ENCODE measurements at places on chromosomes 5 and 9.

- no peak for DNase-seq
Observed at GRCh38 chr5:68227532-68228160, 12.1 kb downstream of the PIK3R1 start.

- peak; percentile 85 for DNase-seq
Observed at GRCh38 chr5:159098603-159099436, 896 bp downstream of the EBF1 start.

GRCh38 chr9:131701789-131702337, 38.0 kb downstream of the RAPGEF1 start:
- no peak for DNase-seq

DNA sequence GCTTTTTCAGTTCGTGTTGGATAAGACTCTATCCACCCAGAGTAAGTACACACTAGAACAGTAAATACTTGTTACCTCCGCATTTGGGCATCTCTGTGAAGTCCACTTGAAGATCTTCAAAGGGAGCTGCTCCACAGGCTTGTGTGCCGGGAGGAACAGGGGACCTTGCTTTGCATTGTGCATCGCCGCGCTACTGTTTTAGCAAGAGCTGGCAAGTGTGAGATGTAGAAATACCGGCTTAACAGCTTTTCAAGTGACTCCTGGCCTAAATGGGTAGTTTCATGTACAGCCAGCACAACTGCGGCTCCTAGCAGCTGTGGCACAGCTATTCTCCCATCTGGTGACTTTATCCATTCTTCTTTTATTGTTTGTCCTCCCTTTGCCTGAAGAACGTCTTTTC, 8.4 kb upstream of the ZNF354C start:
- no peak for DNase-seq

DNA sequence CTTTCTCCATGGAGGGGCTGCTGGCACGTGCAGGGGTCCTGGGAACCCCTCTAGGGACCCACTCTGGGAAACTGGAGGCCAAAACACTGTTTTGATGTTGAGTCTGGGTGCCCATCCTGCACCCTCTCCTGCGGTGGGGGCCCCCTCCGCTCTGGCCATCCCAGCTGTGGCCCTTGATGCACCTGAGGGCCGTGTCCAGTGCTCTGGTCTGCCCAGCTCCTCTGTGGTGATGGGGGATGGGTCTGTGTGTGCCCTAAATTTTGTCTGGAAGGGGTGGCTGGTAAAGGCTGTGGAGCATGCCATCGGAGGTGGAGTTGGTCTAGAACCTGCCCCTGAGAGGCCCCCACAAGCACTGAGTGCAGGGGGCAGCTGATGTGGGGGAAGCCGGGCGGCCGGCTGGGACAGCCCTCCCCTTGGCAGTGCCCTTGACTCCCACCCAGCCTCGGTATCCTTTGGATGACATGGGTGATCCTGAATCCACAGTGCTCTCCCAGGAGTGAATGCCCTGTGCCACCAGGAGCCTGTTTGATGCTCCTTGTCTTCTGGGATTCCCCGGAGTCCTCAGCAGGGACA, 26.3 kb downstream of the AHRR start:
- DNase-seq, result no peak

DNA sequence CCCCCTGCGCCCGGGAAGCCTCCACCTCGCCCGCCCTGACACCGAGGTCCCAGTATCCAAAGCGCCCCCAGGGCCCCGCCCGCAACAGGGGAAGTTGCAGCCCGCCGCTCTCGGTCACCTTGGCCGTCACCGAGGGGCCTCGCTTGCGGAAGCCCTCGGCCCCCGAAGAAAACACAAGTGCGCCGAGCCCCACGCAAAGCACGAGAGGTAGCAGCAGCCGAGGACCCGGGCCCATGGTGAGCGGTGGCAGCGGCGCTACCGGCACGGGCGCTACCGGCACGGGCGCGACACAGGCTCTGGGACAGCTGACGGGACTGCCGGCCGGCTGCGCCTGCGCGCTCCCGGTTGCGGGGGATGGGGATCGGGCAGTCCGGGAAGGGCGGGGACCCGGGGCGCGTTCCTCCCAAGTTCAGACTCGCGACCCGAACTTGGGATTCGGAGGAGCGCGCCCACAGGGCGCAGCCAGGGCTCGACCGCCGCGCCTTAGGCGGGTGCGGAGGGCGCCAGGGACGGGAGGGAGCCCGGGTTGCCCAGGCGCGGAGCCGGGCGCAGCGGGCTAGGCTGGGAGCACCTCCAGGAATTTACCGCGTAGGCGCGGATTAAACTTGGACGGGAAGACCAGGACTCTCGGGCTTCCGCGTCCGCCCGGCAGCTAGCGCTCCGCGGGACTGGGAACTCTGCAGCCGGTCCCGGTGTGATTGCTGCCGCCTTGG, at the start of gene PPIC:
PPIC (minus strand) TSS at position 335 of the 713 bp plus-strand sequence; CDS start at position 235, 100 bp downstream.
- no peak for DNase-seq

GRCh38 chr9:72039532-72039931, 20.9 kb downstream of the C9orf57 start:
- DNase-seq, result no peak

DNA sequence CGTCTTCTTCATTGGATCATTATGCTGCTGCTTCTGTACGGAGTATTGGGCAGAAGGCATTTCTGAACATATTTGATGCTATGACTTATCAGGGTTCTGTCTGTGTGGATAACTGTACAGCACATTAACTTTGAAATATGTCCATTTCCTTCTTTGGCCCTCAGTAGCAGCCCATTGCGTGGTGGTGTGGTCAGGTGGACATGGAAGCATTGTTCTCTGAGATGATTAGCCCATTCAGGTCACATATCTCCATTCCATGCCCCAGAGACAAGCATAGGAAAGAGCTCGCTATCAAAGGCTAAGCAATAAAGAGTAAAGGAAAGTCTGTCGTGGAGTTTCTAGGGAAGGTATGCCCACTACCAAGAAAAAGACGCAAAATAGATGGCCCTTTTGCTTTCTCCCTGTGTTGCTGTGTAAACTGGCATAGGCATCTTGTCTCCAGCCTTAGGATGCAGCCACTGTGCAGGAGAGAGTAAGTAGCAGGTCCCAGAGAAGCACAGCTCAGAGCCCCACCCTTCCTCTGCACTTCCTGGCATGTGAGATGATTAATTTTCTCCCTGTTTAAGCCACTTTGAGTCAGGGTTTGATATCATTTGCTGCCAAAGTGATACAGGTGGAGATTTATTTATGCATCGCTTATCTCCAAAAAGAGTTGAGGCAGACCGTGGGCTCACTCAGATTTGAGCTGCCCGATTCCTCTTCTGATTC, 221.9 kb downstream of the PDZD2 start:
- DNase-seq, result no peak

GRCh38 chr9:108103046-108103693, 613.6 kb upstream of the KLF4 start:
- DNase-seq, result no peak
